ENCODE measurements at places on chromosomes 6 and 20.

DNA sequence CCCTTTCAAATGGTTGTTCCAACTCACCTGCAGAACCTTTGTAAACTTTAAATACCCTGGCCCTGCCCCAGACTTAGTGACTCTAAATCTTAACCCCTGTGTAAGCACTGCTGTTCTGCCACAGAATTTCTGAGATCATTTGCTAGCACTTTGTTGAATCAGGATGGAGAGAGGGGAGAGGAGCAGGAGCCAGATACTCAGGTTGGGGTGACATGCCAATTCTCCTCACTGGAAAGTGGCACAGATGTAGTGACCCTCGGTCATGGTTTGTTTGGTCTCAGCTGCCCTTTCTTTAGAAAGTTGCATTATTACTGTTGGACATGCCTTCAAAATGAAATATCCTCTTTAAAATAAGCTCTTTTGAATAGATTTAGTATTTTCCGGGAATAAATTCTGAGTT, 168.0 kb downstream of the ZFAND3 start:
- no peak for DNase-seq

- no peak for DNase-seq
These were observed 93.6 kb downstream of the FOXC1 start for GRCh38 chr6:1703091-1703855.

GRCh38 chr6:135323202-135323668, 142.1 kb downstream of the MYB start:
- no peak for DNase-seq

- no peak for DNase-seq
These were observed 81.4 kb downstream of the SERAC1 start for GRCh38 chr6:158086504-158087223.

DNA sequence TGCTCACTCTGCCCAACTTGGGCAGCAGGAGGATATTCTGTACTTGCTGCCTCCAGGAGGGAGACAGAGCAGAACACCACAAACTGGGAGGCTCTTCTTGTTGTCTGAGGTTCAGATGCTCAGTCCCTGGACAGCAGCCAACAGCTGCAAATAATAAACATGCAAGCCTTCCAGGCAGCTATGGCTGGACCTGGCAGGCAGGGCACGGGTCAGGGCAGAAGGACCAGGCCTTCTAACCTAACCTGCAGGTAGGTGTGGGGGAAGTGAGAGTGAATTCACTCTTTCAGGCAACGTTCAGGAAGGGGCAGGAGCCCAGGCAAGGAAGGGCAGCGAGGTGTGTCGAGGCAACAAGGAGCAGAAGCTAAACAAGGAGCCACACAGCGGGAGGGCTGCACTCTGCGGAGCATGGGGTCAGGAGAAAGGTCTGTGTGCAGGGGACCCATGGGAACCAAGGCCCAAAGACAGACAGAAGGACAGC, 31.5 kb downstream of the NINL start:
- no peak for DNase-seq

DNA sequence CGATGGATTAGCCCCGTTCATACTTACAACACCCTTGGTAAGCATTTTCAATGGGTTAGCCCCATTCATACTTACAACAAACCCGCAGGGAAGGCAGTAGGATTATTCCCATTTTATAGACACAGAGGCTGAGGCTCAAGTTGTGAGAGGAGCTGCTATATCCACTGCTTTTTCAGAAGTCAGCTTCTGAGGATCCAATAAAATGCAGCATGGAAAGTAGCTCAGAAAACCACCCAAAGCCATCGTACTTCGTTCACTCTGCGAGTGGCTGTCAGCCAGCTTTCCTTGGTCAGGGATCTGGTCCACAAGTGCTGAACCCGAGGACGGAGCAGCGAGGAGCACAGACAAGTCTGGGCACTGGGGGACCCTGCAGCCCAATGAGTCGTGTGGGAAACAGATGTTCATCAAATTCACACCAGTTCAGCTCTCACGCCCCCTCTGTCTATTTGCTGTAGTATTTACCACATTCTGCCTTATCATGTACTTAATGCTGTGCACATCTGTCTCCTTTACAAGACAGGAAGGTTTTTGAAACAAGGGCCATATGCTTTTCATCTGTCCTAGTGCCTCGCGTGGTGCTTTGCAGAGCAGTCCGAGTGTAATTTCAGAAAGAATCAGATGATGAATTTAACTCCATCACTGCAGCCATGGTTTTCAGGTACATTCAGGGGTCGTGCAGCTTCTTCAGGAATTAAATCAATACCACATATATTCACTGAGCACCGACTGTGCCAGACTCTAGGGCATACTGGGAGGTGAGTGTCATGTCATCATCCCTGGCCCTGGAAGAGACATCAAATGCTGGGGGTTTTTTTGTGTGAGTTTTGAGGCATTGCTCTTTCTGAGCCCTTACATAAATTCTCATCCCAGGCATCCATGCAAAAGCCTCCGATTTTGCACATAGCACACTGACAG, 256.9 kb downstream of the CDH26 start:
- no peak for DNase-seq

- DNase-seq: no peak
These were observed 305.2 kb downstream of the ESR1 start for GRCh38 chr6:152112491-152113261.

GRCh38 chr20:12728782-12729181, 280.0 kb upstream of the SPTLC3 start:
- DNase-seq: no peak

GRCh38 chr6:111462770-111463391, 20.1 kb downstream of the REV3L start:
- no peak for DNase-seq

- no peak for DNase-seq
These were observed 140.9 kb downstream of the SCML4 start for GRCh38 chr6:107683183-107683582.

- no peak for DNase-seq
These were observed 45.0 kb upstream of the TRIM26 start for GRCh38 chr6:30258204-30258603.

- DNase-seq: peak; percentile 29
These were observed 77.9 kb upstream of the RALY start for GRCh38 chr20:33915726-33916331.
